ENCODE measurements at places on chromosomes 4 and X. TPM values are rescaled to one million over a fixed set of nuclear protein-coding genes. Genes with fewer than 3 reads are reported as not detected.

The PLXNB3 gene
- total RNA-seq: 5.3 TPM

The RAB9B gene
- total RNA-seq: 0.11 TPM

The PNMA3 gene
- not detected for total RNA-seq

The DDIT4L gene
- total RNA-seq: 1.3 TPM

The DRD5 gene
- total RNA-seq: not detected

The STATH gene
- total RNA-seq: not detected

The PAGE2B gene
- total RNA-seq: not detected

The RADX gene
- total RNA-seq: 2.9 TPM

The PITX2 gene
- total RNA-seq: 27.1 TPM

The NEUROG2 gene
- total RNA-seq: not detected

The ZAR1 gene
- not detected for total RNA-seq

The ZFP92 gene
- 3.0 TPM for total RNA-seq

The ZNF674 gene
- total RNA-seq: 3.1 TPM

The MPC1L gene
- total RNA-seq: not detected

The BANK1 gene
- 0.25 TPM for total RNA-seq

The PSAPL1 gene
- not detected for total RNA-seq

The PNPLA4 gene
- total RNA-seq: 18.2 TPM

The POF1B gene
- 10.6 TPM for total RNA-seq

The GAGE13 gene
- total RNA-seq: not detected

The ITGB1BP2 gene
- total RNA-seq: 0.95 TPM

The AIMP1 gene
- 39.6 TPM for total RNA-seq

The SUV39H1 gene
- 19.8 TPM for total RNA-seq

Measured in foreskin keratinocyte (primary cell).